Cardiac fibroblast (primary cell): ENCODE measurements at places on chromosomes 11 and 22.

DNA sequence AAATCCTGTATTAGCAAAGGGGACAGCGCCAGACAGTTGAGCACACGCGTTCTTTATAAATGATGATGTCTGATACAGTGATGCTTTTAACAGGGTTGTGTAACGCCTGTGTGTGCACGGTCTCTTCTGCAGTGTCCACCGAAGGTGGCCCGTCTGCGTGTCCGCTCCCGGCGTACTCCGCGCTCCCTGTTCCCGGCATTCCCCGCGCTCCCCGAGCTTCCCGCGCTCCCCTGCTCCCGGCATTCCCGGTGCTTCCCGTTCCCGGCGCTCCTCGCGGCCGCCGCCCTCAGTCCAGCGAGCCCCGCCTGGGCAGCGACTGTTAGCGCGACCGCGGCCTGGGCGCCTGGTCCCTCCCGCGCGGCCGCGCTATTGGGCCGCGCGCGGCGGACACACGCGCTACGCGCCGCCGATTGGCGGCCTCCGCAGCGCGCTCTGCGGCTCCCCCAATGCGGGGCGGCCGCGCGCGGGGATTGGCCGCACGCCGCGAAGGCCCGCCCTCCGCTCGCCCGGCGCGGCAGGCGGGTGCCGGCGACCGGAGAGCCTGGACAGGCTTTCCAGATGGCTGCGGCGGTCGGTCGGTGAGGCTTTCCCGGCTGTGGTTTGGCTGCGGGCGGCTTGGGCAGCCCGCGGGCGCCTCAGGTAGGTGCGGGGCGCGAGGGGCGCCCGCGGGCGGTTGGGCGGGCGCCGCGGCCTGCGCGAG lies at the start of gene DGCR8:
DGCR8 (plus strand) TSS at position 497 of the 700 bp plus-strand sequence. CDS start 5,723 bp downstream, outside the sequence.
- peak; percentile 93 for DNase-seq

DNA sequence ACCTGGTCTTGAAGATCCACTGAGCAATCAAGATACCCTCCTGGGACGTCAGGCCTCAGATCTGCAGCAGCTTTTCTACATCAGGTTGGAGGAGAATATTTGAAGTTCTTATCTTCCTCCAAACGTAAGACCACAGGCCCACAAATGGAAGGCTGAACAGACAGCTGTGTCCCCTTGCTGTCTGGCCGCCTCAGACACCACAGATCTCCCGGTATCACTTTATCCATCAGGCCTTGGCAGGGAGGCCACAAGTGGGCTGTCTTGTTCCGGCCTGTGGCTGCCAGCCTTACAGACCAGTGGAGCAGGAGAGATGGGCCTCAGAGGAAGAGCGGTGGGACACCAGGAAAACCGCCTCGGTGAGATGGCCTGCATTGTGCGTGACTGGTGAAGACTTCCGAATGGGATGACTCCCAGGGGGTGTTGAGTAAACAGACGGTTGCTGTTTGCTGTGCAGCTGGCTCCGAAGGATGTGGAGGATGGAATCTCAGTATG lies 15.9 kb downstream of the UBASH3B start:
- peak; percentile 38 for DNase-seq

DNA sequence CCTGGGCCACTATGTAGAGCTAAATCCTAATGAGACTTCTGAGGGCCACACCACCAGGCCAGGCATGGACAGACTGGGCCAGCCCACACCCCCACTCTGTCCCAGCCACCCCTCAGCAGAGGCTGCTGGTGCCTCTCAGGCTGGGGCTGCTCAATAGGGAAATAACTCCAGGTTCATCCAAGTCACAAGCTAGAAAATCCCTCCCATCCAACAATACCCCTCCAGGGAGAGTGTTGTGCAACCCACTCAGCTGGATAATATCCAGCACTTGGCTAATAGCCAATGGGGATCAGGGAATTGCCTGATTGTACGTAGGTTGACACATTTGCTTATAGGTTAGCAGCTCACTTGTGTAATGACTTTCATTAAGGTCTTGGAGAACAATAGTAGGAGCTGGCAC lies 64.1 kb upstream of the WNT11 start:
- peak; percentile 16 for DNase-seq

- DNase-seq: peak; percentile 50
These were observed 70.8 kb downstream of the RNF169 start for GRCh38 chr11:74819400-74819799.

DNA sequence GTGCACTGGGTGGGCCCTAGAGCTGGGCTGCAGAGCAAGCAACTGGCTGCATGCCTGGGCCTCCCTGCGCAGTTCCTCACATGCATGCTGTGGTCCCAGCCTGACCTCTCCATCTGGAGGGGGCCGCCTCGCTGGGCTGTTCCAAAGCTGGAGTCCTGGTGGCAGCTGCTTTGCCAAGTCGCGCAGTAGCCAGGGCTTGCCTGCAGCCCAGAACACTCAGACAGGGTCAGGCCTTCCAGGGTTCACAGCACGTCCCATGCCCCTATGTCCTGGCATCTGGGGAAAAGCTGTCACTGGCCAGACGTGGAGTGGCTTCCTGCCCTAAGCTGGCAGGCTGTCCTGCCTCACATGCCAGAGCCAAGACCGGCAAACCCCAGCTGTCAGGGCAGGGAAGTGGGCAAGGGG lies 16.5 kb upstream of the CDC42EP2 start:
- DNase-seq: peak; percentile 43

- no peak for DNase-seq
These were observed 81.0 kb upstream of the SLC6A5 start for GRCh38 chr11:20518323-20518834.

DNA sequence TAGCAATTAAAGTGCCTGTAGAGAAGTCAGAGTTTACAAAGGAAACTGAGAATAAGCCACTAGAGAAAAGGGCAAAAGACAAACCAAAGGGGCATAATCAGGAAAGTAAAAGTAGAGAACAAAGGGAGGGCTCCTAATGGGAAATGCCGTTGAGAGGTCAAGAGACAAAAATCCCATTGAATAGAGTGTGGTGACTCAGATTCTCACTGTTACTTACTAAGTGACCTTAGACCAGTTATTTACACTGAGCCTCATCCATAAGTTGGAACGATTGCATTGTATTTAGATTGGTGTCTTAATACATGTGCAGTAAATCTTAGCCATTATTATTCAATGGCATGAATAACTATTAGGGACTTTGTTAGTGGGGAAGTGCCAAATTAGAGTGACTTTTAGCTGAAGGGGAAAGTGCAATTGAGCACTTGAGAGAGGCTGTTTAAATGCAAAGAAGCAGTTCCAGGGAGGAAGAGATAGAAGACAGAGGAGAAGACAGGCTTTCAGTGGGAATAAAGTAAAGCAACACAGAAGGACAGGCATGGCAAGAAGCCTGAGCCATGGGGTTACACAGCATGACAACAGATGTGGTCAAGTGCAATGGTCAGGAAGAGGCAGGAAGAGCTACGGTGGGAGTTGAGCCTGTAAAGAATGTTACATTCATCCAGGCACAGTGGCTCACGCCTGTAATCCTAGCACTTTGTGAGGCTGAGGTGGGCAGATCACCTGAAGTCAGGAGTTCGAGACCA lies 82.6 kb downstream of the UBASH3B start:
- no peak for DNase-seq

DNA sequence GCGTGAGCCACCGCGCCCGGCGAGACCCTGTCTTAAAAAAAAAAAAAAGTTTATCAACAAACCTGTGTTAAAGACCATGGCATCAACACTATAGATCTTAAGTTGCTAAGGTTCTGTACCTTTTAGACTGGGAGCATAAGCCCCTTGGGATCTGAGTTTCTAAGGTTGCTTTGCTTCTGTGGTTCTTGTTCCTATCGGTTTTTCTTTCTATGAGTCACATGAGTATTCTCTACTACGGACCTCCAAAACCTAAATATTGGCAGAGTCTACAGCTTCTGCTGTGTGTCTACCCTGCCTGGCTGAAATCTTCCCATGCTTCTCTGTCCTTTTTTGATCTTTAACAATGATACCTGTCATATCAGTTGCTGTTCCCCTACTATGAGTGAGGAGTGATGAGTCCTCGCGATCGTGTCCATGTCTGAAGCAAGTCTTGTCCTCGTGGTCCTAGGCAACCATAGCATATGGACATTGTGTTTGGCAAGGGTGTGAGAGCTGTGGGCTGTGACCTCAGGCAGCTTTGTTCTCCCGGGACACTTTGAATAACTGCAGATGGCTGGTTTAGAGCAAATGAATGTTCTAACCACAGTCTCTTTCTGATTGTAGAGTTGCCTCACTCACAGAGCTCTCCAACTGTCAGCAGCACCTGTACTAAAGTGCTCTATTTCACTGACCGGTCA lies 9.0 kb upstream of the DLAT start:
- peak; percentile 83 for DNase-seq

GRCh38 chr11:19766206-19766605 lies 53.6 kb downstream of the NAV2 start:
- peak; percentile 39 for DNase-seq

- peak; percentile 47 for DNase-seq
These were observed 29.7 kb upstream of the TEF start for GRCh38 chr22:41352058-41352457.

- DNase-seq: no peak
These were observed 193.0 kb upstream of the E2F8 start for GRCh38 chr11:19433791-19434190.

DNA sequence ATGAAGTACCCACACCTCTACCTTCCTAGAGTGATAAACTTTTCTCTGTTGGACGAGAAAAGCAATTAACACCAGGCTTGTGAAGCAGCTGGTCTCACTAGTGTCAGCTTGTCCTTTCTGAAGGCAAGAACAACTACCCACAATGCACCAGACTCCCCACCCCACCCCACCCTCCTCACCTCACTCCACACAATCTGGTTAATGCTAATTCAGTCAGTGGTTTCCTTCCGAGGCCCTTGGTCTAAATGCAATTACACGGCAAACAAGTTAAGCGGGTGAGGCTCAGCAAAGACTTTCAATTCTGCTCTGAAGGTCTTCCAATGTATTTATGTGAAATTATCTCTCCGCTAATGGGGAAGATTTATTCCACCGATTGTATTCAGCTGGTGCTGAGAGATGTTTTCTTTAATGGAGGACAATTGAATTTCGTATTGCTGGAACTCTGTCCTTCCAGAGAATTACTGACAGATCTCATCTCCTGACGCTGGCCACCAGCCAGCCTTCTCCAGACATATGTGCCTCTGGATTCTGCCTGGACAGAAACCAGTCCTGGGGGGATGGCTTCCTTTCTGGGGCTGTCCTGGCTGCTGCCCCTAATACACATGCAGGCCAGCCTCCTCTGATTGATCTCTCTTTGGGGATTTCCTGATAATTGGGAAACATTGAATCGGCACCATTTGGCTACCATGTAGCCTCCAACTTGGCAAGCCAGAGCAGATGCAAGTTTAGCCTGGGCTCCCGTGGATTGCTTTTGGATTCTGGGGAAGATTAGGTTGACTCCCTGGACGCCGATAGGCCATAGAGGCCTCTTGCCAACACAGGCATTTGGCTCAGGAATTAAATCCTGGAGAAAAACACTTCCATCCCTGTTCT lies 165.8 kb upstream of the NARS2 start:
- DNase-seq: no peak

DNA sequence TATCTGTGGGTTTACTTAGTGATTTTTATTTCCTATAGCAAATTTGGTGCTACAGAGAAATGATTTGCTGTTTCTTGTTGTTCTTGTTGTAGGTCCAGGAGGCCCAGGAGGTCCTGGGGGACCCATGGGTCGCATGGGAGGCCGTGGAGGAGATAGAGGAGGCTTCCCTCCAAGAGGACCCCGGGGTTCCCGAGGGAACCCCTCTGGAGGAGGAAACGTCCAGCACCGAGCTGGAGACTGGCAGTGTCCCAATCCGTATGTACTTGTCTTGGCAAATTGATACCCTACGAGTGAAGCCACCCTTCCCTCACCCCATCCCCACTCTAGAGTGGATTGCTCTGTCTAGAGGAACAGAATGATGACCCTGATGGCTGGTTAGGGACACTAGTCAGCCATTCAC lies 7.8 kb upstream of the GAS2L1 start:
- no peak for DNase-seq

DNA sequence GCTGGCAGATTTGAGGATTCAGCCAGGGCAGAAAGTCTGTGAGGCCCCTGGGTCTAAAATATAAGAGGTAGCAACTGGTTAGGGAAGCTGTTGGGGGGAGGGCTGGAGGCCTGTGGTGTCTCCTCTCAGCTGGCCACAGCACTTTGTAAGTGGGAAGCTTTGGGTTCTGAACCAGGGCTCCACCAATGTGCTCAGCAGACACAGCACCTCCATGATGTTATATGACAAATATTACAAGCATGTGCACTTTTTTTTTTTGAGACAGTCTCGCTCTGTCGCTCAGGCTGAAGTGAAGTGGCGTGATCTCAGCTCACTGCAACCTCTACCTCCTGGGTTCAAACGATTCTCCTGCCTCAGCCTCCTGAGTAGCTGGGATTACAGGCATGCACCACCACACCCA lies 8.0 kb downstream of the ARHGAP1 start:
- DNase-seq: no peak

DNA sequence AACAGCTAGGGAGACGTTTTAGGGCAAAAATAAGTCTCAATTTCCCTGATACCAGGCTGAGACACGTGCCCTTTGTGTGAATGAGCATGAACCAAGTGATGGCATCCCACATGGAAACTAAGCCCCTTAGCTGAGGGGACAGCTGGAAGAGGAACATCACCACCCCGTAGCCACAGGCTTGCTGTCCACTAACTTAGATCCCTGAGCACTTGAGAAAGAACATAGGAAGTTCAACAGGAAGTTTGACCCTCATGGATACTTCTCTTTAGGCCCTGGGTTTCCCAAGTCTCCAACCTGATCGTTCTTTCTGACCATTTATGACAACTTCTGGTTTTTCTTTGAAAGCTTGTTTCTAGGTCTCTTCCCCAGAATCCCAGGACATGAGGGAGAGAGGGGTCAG lies 11.6 kb upstream of the CKAP5 start:
- no peak for DNase-seq

DNA sequence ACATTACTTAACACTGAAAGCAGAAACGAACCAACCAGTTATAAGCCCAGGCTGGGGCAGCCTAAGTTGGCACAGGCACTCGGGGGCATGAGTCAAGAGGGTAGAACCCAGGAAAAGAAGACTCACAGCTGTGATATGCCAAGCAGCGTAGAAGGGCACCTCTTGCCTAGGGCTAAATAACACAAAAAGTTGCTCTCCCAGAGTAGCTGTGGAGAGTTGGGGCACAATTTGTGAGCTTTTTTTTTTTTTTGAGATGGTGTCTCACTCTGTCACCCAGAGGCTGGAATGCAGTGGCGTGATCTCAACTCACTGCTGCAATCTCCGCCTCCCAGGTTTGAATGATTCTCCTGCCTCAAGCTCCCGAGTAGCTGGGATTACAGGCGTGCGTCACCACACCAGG lies 8.8 kb downstream of the CLMP start:
- peak; percentile 13 for DNase-seq

DNA sequence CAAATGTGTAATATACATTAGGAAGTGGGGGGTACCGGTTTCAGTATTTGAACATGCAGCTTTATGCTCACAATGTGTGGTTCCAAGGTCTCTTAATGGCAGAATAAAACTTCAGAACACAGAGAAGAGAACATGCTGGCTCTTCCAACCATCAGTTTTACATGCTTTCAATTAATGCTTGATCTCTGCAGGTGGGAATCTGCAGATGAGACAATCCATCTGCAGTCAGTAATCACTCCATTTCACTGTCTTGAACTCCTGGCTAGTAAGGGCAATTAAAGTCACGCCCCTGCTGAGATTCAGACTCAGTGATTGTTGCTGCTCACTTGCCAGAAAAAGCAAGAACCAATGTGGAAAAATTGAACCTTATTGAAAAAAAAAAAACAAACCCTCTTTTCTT lies 945.7 kb downstream of the DLG2 start:
- no peak for DNase-seq
